Forelimb muscle (tissue), 1 donor: ENCODE measurements at places on chromosomes 3 and 15.
A peak's percentile ranks its signal among the peaks of the same experiment; 100 is the strongest.

GRCh38 chr15:22912256-22912655 lies 67.9 kb downstream of the CYFIP1 start:
- no peak for DNase-seq

DNA sequence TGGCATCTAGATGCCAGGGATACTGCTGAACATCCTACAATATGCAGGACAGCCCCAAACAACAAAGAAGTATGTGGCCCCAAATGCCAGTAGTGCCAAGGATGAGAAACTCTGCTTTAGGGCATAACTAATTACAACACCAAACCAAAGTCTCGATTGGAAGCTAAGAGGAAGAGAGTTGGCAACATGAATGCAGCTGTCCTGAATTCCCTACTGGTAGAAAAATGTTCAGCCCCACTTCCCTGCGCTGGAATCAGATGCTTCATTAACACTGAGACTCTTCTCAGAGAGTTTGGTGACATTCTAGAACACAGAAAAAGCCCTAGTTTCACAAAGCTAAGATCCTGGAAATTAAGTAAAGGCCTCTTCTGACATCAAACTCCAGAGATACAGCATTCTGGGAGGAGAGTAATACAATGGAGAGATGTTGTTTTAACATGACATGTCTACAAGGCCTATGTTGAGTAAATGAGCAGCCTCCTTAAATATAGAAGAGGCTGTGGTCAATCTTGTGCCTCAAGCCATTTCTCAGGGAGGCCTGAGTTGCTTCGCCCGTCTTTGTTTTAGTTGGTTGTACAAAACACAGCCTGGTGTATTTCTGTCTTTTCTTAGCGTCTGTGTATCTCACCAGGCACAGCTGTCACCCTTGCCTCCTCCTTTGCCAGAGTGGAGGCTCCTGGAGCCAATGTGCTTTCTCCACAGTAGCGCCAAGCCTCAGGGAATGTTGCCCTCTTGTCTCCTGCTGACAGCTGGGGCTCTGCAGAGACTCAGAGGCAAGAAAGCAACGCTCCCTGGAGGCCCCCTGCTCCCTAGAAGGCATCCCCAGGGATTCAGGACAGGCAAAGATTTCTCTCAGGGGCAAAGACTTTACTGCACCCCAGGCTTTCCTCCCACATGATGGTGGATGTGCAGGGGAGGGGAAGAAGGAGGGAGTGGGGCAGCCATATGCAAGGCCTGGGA lies 25.1 kb upstream of the CTNNB1 start:
- no peak for DNase-seq

GRCh38 chr3:58657036-58657520 lies 9.5 kb downstream of the FAM3D start:
- DNase-seq = no peak

- no peak for DNase-seq
Measured at GRCh38 chr3:149376718-149377407, 586 bp downstream of the TM4SF1 start.

- no peak for DNase-seq
Measured at GRCh38 chr3:15769256-15769915, 28.4 kb downstream of the ANKRD28 start.

DNA sequence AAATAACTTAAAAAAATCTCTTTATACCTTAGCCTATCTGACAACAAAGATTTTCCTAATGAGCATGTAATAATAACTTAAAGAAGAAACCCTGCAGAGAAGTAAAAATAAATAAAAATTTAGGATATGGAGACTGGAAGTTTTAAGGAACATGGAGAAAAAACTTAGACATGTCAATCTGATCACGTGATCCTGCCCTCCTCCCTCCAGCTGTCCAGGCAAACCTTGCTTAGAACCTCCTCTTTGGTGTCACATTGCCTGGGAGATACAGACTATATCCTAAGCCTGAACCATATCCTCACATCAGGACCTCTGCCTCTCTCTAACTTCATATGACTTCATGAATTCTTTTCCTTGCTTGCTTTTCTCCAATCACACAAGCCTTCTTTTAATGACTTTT lies 275.5 kb downstream of the CNTN3 start:
- DNase-seq = no peak

DNA sequence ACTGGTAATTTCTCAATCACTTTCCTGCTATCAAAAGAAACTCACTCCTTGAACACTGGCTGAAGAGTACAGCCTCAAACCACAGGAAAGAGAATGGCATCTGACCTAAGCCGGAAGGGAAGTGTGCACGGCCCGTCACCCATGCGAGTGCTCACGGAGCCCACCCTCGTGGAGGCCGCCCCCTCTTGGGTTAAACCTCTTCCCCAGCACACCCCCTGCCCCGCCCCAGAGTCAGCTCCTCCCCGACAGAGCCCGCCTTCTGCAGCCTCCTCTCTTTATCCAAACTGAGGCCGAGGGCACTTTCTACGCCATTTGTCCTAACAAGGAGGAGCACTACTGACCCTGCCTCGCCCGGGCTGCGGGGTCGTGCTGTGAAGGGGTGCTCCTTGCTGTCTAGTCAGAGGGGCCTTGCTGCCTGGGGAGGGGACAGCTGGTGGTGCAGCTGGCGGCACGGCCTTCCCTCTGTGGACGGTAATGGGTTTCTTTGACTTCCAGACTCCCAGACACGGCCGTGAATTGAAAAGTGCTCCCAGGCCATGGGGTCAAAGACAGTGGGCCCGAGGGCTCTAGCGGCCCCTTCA lies 137.7 kb downstream of the NSMCE3 start:
- no peak for DNase-seq

GRCh38 chr15:35698331-35698730 lies 152.4 kb upstream of the DPH6 start:
- no peak for DNase-seq

DNA sequence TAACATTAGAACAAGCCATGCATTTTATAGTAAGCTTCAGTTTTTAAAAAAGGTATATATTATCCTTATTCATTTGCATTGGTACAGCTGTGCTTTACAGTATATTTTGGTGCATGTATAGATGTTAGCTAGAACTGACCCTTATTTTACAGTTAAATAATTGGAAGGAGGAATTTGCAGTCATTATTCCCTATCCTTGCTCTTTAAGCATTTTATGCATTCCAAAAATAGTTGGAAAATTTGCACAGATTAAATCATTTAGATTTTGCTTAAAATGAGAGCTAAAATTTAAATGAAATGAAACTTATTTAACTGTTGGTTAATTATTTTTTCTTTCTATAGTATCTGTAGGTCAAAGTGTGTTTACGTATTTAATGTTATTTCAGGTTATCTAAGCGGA lies 667.1 kb downstream of the NAALADL2 start:
- no peak for DNase-seq

DNA sequence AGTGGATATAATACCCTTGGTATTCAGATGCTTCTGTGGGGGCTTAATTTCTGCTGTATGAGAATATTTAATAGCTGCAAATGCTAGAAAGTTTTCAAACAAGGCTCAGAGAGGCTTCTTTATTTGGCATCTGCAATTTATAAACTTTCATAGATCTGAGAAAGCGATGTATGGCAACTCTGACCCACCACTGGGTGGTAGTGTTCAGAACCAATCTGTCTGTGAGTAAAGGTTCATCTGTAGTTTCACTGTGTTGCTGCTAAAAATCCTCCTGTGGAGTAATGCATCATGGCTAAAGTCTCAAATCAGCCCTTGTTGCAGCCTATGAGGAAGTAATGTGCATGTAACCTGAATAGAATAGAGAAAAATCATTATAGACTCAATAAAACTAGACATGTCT lies 47.4 kb downstream of the CLSTN2 start:
- DNase-seq = no peak

DNA sequence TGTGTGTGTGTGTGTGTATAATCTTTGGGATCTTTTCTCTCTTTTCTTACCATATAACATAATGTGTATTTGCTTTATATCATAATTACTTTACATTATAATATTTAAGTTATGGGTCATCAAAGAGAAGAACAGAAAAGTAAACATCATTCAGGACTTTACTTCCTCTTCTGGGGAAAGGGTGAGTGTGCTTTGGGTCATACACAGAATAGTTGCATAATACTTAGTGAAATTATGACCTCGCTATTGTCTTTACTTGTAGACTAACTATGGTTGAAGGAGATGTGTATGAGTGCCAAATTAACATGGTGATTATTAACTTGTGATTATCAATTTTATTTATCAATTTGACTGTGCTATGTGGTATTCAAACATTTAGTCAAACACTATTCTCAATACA lies 1086.9 kb downstream of the DIPK2A start:
- no peak for DNase-seq

DNA sequence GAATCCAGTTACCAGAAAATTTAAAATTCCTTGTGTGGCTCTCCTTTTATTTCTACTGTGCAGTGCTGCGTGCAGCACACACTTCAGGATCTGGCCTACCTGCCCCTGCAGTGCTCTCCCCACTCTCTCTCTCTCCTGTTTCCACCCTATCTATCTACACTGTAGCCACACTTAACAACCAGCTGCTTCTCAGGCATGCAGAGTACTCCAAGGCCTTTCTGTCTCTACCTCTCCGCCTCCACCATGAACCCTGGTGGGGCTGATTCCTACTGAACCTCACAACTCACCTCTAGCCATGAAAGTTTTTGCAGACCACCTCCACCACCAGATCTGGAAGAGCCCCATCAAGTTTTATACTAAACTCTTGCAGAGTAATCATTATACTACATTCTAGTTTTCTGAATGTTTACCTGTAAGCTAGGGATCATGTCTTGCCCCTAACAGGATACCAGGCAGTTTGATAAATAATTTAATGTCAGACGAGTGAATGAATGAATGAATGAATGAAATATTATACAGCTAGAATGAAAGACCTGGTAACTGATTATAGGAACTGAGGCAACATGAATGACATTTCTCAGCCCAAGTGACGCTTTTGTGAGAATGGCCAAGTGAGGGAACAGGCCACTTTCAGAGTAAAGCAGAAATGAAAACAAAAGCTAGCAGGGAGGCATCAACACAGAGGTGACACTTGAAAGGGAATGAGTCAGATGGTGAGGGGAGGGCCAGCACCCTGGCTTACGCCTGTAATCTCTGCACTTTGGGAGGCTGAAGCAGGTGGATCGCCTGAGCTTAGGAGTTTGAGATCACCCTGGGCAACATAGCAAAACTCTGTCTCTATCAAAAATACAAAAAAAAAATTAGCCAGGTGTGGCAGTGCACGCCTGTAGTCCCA lies 363.5 kb downstream of the FOXP1 start:
- DNase-seq = no peak

GRCh38 chr3:194817592-194817930 lies 131.9 kb downstream of the FAM43A start:
- no peak for DNase-seq

- DNase-seq = no peak
Measured at GRCh38 chr3:24487325-24488262, 7.1 kb downstream of the THRB start.

DNA sequence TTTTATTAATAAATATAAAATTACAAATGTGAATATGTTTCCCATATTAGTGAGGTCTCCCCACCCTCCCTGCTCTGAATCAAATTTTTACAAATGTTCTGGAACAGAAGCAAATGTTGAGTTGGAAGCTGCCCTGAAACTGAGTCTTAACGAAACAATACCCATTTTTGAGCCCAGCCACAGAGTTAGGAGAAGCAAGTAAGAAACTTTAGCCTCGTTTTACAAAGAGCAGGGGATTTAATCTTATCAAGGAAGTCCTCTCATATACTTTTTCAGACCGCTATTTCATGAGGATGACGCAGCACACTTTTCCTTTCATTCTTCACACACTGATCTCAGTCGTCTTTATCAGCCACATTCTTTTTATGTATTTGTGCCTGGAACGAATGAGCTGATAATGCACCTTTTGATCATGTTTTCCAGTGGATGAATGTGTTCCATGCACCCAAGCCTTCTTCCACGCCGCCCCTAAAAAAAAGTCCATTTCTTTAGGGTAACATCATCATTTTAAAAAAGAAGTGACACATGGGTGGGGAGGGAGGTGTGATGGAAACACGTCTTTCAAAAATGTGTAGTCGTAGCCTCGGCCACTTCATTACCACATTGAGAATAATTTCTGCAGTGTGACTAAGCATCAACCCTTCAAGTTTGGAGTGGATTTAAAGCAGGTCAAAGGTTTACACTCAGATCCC lies 48.1 kb downstream of the SETMAR start:
- no peak for DNase-seq

DNA sequence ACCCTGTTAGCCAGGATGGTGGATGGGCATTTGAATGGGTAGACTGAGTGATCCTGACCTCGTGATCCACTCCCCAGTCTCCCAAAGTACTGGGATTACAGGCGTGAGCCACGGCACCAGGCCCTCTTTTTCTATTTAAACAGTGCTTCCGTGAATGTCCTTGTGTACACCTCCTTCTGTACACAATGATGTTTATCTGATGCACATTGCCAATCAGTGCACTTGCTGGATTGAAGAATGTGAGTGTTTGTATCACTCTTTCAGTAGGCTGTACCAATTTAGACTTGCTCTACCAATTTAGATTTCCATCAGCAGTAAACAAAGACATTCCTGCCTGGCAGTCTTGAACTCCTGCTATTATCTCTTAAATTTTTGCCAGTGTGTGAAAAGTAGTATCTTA lies 8.9 kb upstream of the ZNF619 start:
- no peak for DNase-seq

GRCh38 chr3:173869766-173870165 lies 472.2 kb downstream of the NLGN1 start:
- DNase-seq = no peak

DNA sequence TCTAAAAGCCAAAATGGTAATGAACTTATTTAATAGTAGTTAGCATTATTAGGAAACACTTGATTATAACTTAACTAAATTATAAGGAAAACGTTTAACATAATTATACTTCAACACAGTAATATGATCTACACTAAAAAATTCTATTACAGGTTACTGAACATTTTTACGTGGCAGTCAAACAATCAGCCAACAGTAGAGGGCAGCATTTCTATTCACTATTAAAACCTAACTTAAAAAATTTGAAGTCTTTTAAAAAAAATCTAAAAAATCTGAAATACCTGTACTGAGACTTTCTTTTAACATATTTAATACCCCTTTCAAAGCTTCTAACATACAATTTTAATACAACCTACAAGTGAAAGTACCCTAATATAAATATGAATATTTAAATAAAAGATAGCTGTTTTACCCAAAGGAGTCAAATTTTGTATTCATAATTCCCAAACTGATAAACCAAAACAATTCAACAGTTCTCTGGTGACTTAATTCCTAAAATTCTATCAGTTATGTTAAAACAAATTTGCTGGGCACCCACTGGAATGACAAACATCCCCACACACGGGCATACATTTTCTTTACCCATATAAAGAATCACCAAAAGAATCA lies 41.5 kb downstream of the DLG1 start:
- peak; percentile 28 for DNase-seq

- no peak for DNase-seq
Measured at GRCh38 chr3:10504171-10505049, 976 bp downstream of the ATP2B2 start.

- DNase-seq = no peak
Measured at GRCh38 chr3:138549179-138549977, 44.7 kb downstream of the CEP70 start.

GRCh38 chr15:62834686-62835329 lies 207.7 kb upstream of the TPM1 start:
- no peak for DNase-seq

GRCh38 chr3:174325834-174326700 lies 533.1 kb upstream of the NAALADL2 start:
- no peak for DNase-seq
